ENCODE measurements at places on chromosomes 11 and 22. TPM values are rescaled to one million over a fixed set of nuclear protein-coding genes. Genes with fewer than 3 reads are reported as not detected.

The VSIG2 gene
- total RNA-seq, result 0.57 TPM

The RAPSN gene
- total RNA-seq, result 3.1 TPM

- DNase-seq, result no peak
- no peaks in the 10 kb centered on the region for H3K4me1 ChIP-seq
- H3K27ac ChIP-seq, result no peak overlapping the region
These were observed 43.3 kb downstream of the RAB38 start for GRCh38 chr11:88131764-88132470.

GRCh38 chr22:46637711-46638600, 17.8 kb downstream of the GRAMD4 start:
- peak overlapping the region; percentile 66 for H3K27ac ChIP-seq
- no peak overlapping the region for H3K4me3 ChIP-seq
- no peaks in the 10 kb centered on the region for H3K27me3 ChIP-seq
- peaks cover 9% of the 10 kb centered on the region for H3K4me1 ChIP-seq

DNA sequence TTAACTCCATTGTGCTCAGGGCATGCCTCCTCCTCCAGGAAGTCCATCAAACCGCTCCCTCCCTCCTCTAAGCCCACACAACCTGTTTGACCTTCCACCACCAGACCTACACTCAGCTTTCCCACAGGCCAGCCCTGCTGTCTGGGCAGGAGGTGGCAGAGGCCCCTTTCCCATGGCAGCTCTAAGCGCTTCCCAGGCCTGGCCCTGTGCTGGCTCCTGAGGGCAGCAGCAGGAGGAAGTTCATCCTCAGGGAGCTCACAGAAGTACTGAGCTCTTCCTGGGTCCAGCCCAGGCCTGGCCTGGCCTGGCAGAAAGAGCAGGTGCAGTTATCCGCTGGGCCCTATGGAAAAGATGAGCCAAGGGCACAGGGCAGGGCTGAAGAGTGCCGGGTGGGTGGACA, 31.4 kb downstream of the ARAP1 start:
- H3K4me3 ChIP-seq, result peak overlapping the region; percentile 98
- peaks cover 48% of the 10 kb centered on the region for H3K4me1 ChIP-seq
- H3K27ac ChIP-seq, result peak overlapping the region; percentile 100
- H3K27me3 ChIP-seq, result no peaks in the 10 kb centered on the region
- peaks cover 5% of the 10 kb centered on the region for H3K36me3 ChIP-seq

All from T-helper 17 cell (primary cell).